ENCODE measurements at places on chromosomes 6 and 20.

GRCh38 chr6:136365776-136366354 is 76.2 kb upstream of the BCLAF1 start:
- DNase-seq = no peak

- no peak for DNase-seq
These were observed 226.8 kb upstream of the PDE10A start for GRCh38 chr6:165889636-165890403.

DNA sequence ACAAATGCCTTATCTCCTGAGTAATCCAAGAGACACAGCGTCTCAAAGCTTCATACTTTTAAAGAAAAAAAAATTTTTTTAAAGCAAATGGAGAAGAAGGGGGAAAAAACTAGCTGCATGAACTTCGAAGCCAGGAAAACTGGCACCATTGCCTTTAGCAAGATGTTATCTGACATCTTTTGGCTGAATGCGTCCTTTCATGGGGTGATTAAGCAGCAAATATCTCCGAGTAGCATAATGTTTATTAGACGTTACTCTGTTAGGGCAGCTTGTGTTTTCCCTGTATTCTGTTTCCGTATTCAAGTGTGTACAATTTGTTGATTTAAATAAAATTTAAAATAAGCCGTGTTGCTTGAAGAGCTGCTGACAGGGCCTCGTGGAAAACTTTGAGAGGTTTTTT is 76.5 kb upstream of the TSHZ2 start:
- no peak for DNase-seq

GRCh38 chr20:32484958-32485769 is 100.0 kb downstream of the NOL4L start:
- DNase-seq = no peak

- DNase-seq = no peak
These were observed 2.8 kb upstream of the COL20A1 start for GRCh38 chr20:63290136-63290676.

GRCh38 chr6:156191895-156192294 is 585.3 kb upstream of the ARID1B start:
- no peak for DNase-seq

DNA sequence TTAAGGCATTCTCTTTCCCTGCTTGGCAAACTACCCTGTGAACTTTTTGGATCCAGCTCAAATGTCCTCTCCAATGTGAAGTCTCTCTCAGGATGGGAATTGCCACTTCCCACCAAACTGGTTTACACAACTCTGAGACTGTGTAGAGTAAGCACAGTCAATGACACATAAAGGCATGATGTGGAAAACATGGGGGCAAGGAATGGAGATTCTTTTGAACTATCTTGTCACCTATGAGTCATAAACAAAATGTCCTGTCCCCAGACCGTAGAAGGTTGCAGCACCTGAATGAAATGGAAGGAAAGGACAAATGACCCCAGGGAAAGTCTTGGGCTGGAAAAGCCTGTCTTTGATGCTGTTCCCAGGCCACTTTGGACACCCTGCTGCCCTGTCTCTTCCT is 11.0 kb upstream of the KIF13A start:
- DNase-seq = no peak

DNA sequence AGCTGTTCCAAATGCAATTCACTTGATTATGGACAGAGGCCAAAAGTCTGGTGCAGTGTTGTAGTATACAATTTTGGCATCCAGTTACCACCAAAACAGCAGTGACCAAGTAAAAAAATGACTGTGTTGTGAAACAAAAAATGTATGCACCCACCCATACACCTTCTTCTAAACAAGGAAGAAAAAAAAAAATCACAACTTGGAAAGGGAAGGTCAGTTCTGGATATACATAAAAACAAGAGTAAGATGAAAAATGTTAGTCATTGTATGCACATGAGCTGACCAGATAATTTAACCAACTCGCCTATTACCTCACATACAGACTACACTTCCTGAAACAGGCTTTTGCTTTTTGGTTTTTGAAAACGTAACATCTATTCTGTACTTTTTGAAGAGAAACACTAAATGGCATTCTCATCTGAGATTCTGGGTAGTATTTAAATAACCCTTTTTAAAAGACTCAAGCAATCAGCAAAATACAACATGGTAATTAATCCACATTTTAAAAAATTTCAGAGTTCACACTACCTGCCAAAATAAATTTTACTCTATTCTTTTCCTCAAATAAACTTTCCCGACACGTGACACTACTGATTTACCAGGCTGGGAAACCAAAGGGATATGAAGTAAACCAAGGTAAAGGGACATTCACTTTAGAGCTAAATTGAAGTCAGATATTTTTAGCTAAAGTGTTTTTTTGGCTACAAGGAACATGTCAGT is 141.6 kb upstream of the SHLD1 start:
- no peak for DNase-seq

All from cortex of kidney (tissue), 1 donor.